BJ (cell line): ENCODE measurements at places on chromosomes 3 and 15.

- no peak for DNase-seq
Measured at GRCh38 chr3:34675383-34676120, 877.1 kb downstream of the PDCD6IP start.

DNA sequence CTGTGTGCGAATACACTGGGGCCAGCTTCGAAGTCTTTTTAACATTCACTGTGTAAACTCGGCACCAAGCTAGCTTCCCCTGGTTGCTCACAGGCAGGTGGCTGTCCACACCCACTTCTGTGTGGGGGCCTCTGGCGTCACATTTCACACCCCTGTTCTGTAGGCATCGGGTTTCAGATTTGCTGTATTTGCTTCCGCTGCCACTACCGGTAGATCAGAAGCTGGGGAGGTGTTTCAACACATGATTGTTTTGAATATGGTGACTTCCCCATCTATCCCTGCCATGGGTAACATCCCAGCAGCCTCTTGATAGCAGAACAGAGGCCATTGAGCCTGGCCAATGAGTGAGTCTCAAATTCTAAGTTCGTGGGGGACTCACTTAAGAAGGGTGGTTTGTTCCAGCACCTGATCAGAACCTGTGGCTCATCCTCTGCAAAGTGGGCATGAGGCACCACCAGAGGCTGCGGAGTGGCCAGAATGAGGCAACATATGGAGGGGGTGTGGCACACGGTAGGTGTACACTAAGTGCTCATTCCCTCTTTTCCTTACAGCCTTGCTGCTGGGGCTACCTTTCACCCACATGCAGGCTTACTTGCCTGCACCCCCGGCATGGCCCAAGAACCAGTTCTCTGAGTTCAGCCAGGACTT, 61.5 kb downstream of the IQSEC1 start:
- no peak for DNase-seq

GRCh38 chr15:101386006-101386405, 91.0 kb upstream of the SNRPA1 start:
- no peak for DNase-seq

- DNase-seq: no peak
Measured at GRCh38 chr15:47301481-47301880, 415.8 kb upstream of the SEMA6D start.

DNA sequence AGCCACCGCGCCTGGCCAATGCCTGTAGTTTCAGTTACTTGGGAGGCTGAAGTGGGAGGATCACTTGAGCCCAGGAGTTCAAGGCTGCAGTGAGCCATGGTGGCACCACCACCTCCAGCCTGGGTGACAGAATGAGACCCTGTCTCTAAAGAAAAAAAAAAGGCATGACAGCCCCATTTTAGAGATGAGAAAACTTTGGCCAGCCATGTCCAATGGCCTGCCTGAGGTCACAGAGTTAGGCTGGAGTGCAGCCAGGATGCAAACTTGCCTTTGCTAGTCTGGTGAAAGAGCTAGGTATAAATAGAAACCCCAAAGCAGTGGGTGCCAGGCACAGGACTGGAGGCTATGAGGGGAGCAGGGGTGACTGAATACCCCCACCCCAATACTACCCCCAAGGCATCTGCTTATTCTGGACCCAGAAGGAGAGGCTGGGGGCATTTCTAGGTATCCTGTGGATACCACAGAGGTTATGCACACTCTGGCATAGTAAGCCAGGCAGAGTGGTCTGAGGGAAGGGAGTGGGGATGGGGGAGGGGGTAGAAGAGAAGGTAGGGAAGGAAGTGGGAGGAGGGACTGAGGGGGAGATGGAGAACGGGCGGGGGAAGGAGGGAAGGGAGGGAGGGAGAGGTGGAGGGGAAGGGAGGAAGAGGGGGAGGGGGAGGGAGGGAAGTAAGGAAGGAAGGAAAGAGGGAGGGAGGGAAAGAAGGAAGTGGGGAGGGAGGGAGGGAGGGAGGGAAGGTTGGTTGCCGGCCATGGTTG, 16.2 kb upstream of the C15orf39 start:
- DNase-seq: no peak

DNA sequence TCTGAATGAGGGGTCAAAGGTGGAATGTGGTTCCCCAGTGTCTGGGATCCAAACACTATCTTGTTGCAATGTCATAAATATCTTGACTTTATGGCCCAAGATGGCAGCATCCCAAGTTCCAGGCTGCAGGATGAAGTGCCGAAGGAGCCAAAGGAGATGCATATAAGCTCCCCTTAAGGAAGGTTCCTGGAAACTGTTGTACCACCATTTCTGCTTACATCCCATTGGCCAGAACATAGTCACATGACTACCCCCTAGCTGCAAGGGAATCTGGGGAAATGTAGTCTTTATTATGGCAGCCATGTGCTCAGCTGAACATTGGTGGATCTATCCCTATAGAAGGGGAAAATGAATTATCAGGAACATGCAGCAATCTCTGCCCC, 54.3 kb downstream of the BDH1 start:
- no peak for DNase-seq

- no peak for DNase-seq
Measured at GRCh38 chr3:105805404-105805803, 63.4 kb downstream of the CBLB start.

DNA sequence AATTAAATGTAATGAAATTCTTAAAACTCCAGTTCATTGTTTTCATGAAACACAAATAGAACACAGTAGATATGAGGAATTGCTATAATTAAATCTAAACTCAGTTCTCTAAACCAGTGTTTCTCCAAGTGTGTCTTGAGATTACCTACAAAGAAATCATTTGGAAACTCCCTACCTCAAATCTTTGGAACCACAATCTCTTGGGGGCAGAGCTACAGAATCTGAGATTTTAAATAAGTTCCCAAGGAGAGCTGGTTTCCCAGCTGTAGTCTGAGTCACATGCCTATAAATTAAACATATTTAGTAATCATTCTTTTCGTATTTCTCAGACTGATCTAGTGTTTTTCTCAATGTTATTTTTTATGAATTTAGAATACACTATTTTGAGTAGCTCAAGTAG, 17.0 kb upstream of the ACTC1 start:
- peak; percentile 28 for DNase-seq

- no peak for DNase-seq
Measured at GRCh38 chr3:151210676-151211381, 7.8 kb upstream of the GPR171 start.

DNA sequence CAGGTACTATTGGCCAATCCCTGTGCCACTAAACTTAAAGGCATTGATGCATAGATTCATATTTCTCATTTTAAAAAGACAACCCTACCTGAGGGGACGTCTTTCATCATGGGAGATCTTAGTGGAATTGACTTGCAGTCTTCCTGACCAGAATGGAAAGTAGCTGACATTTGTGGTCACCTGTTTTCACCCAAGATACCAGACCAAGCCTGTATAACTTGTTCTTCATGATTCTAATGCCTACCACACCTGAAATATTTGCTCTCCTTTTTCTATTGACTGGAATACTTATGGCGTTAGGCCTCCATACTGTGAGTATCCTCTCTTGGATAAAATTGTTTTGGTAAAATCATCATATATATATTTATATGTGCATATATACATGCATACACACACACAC, 54.7 kb upstream of the XCR1 start:
- no peak for DNase-seq

DNA sequence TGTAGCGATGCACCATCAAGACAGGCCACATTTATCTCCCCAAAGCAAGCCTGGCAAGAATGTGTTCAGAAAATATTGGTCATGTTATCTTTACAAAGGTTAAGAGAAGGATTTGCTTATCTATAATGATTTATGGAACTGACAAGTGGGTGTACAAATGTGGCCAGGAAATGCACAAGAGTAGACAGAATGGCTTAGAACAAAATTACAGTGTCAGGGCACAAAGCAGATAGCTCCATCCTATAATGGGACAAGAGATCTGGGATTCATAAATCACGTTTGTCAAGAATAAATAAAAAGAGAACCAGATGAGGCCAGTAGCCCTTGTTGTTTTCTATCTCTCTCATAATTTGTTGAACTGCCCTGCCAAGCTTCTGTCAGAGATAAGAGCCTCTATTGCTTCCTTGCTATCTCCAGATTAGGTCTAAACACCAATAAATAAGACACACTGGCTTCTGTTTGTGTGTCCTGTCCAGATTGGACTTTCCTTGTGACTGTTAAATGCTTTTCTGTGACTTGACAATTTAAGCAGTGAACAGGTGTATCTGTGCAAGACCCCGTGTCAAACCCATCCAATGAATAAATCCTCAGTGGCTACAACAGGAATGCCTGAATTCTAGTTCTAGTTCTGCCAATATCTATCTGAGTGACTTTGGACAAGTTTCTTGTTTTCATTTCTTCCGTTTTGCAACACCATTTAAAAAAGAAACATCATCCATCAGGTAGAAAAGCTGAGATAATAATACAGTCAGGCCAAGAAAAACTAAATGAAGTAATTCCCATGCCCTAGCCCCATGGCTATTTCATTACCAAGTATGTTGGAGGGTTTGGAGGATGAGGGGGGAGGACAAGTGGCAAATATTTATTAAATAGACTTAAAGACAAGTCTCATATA, 157.2 kb downstream of the DCLK3 start:
- DNase-seq: no peak

- DNase-seq: no peak
Measured at GRCh38 chr15:44471885-44472455, 44.5 kb downstream of the CTDSPL2 start.

GRCh38 chr3:67048067-67048714, 50.1 kb downstream of the KBTBD8 start:
- no peak for DNase-seq

DNA sequence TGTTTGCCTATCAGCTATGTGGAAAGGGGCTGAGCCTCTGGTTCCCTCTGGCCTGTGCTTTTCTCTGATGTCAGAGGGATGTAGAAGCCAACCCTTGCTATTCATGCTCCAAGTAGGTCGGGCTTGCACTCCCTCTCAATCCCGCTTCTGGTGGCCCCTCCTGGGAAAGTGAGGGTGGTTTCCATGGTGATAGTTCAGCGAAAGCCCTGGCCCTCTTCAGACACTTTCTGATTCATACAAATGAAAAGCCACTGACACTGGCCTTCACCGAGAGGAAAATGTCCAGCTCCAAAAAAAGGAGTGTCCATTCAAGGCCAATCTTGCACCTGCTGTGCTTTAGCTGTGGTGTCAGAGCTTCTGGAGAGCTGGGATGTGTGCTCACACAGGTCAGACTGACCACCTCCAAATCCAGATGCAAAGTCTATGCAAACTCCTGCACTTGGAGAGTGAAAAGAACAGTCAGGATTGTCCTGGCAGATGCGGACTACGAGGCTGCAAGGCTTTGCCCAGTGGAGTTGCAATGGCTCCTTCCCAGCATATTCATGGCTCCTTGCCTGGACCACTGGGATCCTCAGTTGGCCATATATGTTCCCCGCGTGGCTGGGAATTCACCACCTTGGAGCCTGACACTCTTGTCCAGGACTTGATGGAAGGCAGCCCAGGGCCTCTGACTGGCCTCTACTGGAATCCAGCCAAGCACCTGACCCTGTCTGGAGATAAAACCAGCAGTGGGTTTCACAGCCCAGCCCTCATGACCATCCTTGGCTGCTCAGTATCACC, 96.6 kb downstream of the CEMIP start:
- DNase-seq: no peak

GRCh38 chr3:164537485-164537884, 540.8 kb downstream of the SI start:
- DNase-seq: no peak
